ENCODE measurements at places on chromosomes 2 and 18.

GRCh38 chr2:23404426-23404825 is 19.4 kb downstream of the KLHL29 start:
- no peak for DNase-seq

DNA sequence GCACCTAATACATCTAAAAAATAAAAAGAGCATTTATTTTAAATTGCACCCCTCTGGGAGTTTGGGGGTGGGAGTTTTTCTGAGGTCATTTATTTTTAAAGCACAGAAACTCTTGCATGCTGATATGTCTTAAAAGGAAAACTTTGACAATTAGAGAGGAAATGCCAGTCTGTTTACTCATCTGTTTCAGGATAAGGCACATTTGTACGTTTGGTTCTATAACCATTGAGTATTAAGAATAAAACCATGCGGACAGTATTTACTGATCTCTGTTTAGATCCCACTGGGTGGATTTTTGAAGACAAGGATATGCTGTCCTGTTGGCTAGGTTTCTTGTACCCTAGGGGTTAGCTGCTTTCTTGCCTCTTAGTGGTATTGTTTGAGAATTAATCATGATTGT is 122.9 kb downstream of the TANC1 start:
- DNase-seq = no peak

DNA sequence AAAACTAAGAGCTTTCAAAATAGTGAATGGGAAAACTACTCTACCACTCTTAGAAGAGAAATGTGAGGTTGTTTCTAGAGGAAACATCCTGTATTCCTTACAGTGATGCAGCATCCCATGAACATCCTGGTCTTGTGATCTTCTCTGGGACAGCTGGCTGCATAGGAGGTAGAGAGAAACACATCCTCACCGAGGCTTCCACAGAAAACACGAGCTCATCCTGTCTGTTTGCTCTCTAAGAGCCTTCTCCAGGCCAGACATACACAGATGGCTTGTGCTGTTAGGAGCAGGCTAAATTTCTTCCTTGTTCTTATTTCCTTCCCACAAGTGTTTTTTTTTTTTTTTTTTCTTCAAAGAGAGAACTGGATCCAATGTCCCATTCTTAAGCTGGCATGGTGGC is 14.7 kb upstream of the FZD7 start:
- DNase-seq = no peak

GRCh38 chr2:233655043-233655442 is 16.7 kb upstream of the UGT1A9 start:
- no peak for DNase-seq

DNA sequence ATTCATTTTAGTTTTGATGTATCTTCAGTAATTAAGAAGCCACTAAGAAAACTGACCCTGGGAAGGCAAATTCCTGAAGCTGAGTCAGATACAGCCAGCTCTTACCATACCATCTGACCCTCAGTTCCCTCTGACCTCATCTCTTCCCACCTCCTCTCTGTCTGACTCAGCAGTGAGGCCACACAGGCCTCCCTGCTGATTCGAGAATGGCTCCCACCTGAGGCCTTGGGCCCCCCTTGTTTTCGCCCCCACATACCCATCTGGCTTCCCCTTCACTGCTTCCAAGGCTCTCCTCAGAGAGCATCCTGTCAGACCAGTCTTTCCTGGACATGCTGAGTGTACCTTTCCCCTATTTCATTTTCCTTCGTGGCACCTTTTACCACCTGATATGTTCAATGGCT is 71.0 kb upstream of the CYP1B1 start:
- no peak for DNase-seq

DNA sequence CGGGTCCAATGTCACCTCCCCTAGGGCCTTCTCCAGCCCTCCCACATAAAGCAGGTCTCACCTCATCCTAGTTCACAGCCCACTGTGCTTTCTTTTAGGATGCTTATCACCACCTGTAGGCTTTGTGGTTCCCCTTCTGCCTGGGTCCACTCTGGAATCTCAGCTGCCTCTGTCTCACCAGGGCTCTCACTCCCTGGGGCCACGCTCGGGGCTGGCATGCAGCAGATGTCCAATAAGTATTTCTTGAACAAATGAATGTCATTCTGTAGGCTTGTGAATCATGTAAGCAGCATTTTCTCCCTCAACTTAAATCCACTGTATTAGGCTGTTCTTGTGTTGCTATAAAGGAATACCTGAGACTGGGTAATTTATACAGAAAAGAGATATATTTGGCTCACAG is 4.3 kb upstream of the SH3BP4 start:
- DNase-seq = no peak

DNA sequence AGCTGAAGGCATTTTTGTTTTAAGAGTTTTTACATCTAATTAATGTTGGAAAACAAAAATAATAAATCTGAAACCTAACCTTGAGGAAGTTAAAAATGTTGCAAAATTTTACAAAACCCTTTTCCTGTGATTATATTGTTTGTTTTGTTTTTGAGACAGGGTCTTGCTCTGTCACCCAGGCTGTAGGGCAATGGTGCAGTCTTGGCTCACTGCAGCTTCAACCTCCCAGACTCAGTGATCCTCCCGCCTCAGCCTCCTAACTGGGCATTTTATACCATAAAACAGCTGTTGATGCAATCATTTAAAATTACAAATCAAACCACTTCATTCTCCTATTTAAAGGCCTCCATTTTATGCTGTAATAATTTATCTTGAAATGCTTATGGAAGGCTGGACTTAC is 1.7 kb upstream of the ZNF24 start:
- DNase-seq = no peak

GRCh38 chr2:151729415-151729811 is 4.9 kb downstream of the NEB start:
- DNase-seq = no peak

DNA sequence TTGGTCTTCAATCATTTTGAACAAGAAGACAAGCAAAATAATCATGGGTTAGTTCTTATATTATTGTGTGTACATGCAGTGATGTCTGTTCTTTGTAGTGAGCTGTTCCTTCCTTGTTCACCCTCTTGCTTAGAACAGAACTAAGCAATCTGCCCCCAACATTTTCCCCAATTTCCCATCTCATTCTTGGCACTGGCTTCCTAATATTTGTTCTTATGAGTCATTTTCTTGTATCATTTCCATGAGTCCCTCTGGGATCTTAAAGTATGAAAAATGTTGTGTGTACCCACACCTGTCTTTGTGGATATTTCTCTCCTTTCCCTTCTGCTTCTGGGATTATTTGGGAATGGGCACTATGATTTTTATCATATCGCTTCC is 3.5 kb upstream of the IL1B start:
- DNase-seq = no peak

DNA sequence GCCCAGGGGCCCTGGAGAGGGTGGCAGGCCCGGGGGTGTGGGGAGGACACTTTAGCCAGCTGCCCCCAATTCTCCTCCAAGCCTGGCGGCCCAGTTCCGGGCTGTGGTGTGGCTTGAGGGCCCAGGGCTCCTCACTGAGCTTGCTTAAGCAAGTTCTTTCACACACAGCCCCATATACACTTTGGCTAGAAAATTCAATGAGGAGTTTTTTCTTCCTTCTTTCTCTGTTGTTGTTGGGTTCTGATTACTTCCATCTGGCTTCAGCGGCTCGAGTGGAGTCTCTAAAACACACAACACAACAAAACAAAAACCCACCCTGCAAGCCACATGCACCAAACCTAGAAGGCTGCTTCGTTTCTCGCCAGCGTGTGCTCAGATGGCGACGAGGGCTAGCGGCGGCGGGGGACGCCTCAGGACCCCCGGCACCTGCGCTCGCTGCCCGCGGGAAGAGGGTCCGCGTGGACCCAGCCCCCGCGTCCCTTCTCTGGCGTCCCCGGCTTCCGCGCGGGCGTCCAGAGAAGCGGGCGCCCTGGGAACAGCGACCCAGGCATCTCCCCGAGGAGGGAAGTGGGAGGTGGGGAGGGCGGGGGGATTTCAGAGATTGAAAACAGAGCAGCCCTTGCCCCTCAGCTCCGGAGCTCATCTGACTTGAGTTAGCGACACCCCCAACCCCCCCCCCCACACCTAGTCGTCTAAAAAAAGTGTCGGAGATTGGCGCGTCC is 577 bp upstream of the GLI2 start:
- DNase-seq = peak; percentile 50

- DNase-seq = no peak
Observed at GRCh38 chr2:163505281-163505680, 230.5 kb downstream of the FIGN start.

DNA sequence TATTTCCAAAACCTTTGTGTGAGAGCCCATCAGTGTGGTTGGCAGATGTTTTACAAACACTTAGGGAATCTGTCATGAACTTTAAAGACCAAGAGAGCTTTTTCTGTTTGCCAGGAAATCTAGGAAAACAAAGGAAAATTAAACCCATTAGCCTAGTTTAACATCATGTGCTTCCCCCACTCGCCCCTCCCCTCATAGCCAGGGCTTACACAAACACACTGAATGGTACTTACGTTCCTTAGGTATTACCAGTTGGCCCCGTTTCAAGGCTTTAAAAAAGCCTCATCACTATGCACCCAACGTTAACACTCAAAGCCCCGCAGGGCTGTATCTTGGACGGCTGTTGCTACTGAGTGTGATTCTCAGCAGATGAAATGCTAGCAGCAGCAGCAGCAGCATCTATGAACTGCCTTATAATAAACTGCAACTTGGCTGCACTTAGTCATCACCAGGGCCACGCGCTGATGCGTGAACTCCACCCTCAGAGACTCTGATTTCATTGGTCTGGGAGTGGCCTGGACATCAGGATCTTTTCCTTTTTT is 20.1 kb upstream of the TTC39C start:
- DNase-seq = no peak

DNA sequence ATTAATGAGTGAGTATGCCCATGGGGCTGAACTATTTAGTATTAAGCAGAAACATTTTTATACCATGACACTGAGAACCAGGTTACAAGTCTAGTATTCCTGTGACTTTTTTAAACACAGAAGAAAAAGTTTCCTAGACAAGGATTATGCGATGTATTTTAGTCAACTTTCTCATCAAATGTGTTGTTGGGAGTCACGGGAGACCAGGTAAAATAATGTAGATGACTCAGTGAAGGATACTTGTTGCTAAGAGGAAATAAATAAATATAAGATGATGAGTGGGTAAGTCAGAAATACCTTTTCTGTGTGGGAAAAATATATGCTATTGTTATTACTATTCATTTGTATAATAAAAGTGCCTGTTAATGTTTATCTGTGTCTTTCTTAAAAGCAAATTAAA is 23.4 kb downstream of the MBD5 start:
- no peak for DNase-seq

DNA sequence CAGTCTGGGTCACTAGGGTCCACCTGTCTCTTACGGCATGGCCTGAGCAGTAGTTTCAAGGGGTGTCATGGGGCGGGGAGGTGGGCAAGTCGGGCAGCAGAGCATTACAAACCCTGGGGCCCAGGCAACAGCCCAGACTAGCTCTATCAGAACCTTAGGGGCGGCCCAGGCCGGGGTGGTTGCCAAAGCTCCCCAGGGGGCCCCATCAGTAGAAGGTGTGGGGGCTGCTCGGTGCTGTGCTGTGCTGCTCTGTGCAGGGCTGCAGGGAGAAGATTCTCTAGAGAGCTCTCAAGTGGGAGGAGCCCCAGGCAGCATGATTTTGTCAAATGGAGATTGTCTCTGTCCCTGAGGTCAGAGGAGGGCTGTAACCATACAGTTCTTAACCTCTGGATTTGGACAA is 36.4 kb upstream of the SLC14A1 start:
- DNase-seq = no peak

- DNase-seq = no peak
Observed at GRCh38 chr2:230447455-230448451, 31.8 kb downstream of the SP100 start.

GRCh38 chr2:53235836-53236582 is 531.6 kb upstream of the CHAC2 start:
- DNase-seq = peak; percentile 12

- no peak for DNase-seq
Observed at GRCh38 chr18:70500748-70501147, 211.9 kb downstream of the SOCS6 start.

DNA sequence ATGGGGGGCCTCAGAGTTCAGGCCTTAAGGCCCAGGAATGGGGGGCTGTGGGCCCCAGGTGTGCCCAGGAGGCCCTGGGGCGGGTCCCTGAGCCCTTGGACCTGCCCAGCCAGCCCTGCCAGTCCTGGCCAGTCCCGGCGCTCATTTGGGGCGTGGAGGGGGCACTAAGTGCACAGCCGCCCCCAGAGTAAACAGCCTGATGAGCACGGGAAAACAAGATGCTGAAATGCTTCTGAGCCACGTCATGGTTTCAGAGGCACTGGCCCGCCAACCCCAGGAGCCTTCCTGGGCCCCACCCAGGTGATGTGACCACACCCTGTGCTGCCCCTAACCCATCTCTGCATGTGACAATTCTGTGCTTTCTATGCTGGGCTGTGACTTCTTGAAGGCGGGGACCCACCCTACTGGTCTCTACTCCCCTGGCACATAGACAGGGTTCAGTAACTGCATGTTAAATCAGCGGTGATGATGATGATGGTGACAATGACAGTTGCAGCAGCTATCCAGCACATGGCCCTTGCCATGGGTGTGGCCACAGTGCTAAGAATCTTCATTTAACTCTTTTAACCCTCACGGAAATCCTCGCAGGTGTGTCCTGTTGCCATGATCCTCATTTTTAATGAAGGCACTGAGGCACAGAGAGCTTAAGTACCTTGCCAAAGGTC is 28.1 kb upstream of the ASPRV1 start:
- DNase-seq = no peak

- no peak for DNase-seq
Observed at GRCh38 chr2:74142340-74142739, 5.4 kb downstream of the BOLA3 start.

- DNase-seq = no peak
Observed at GRCh38 chr2:156338578-156338977, 6.1 kb upstream of the NR4A2 start.

DNA sequence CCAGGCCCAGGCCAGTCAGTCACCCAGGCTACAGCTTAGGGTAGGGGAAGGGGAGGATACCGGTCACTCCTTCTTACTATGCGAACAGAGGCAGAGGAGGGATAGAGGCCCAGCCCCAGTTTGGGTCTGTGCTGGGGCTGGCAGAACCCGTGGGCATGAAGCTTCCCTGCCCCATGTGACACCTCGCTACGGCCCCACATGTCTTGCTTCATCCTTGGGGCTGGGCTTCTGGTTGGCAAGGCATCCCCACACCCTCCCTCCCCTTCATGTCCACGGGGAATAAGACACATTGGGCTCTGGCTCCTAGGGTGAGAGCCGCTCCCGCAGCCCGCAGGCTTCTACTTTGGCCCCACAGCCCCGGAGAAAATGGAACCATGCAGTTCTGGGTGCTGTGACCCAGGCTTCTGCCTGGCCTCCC is 32.4 kb downstream of the HS1BP3 start:
- DNase-seq = no peak
